Activated CD8-positive, alpha-beta memory T cell treated with anti-CD3 and anti-CD28 coated beads for 1 hour (primary cell): ENCODE measurements at places on chromosomes 1 and 21.

DNA sequence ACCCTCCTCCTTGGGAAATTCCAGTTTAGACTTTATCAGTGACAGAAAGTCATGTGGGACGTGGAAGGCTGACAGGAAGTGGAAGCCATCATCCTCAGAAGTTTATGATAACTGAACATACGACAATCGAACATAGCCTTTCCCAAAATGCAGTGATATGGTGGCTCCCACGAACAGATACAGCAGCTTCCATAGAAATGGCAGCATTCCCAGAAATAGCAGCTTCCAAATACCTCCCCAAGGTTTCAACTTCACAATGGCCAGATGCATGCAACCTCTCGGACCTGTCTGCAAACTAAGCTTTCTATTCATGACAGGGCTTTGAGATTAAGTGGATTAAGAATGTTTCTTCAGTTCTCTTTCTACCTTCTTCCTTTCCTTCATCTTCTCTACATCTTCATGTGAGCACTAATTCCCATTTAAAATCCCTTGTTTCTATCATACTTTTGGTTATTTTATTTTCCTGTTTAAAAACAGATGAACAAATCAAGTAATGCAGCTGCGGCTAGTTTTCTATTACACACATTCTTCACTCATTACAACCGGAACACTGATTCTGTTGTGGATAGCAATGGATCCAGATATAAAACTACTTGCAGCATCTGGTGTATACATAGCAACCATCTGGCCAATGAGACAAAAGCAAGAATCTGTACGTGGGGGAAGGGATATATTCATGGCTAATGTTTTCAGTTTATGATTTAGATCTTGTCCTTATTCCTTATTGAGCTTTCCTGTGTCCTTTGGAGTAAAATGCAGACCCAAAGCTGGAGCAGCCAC, 304.8 kb downstream of the BRINP3 start:
- DNase-seq, result no peak

GRCh38 chr1:178931858-178932551, 61.1 kb upstream of the ANGPTL1 start:
- DNase-seq, result no peak

DNA sequence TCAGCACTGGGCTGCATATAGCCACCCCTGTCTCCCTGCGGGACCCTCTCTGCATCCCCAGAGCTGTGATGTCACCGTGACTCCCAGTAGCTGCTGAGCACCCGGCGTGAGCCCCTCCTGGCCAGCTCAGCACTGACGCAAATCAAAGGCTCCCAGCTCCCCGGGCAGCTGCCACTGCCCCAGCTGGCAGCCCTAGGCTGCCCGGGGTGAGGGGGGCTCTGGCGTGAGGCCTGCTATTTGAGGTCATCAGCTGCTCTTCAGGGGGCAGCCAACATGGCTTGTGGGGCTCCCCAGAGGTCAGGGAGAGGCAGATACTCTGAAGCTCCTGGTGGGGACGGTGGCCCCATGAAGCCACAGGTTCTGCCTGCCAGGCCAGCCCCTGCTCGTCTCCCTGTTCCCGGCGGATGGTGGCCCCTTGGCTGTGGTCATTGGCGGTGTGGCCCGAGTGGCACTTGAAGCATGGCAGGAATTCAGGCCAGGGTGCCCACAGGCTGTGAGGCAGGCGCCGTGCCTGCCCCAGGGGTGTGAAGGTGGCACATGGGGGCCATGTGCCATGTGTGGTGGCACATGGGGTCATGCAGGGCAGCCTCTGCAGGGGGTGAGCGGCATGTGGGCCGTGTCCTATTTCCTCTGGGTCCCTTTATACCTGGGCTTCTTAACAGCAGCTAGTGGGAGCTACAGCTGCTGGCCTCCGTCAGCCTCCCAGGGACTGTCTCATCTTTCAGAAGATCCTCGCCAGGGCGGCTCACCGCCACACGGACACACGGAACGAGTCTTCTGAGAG, 85.4 kb downstream of the SIK1 start:
- DNase-seq, result no peak

DNA sequence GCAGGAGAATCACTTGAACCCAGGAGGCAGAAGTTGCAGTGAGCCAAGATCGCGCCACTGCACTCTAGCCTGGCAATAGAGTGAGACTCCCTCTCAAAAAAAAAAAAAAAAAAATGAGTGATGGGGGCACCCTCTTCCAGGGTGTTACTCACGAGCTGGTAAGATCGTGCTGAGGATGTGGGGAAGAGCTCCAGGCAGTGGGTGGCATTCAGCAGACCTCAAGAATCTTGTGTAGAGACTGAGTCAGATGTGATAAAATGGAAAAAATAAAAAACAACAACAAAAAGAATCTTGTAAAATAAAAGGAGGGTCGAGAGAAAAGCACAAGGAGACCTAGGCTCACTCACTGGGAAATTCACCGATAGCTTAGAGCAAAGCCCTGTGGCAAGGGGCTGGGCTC, 38.5 kb downstream of the EPHA2 start:
- no peak for DNase-seq

GRCh38 chr1:94903280-94904009, 23.5 kb downstream of the CNN3 start:
- no peak for DNase-seq

- DNase-seq, result no peak
Measured at GRCh38 chr1:20751462-20751990, 19.0 kb upstream of the SH2D5 start.

DNA sequence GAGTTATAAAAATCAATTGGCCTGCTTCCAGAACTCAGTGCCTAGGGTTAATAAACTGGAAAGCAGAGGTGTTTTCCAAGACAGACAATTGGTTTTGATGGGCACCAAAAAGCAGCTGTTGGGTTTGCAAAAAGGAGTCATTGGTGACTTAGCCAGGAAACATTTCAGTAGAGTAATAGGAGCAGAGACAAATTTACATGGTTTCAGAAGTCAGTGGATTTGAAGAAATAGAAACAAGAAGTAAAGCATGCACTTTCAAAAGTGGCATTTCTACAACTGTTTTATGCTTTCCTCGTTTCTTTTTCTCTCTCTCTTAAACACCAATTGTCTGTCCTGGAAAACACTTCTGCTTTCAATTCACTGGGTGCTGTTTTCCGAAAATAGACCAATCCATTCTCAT, 87.8 kb downstream of the GLUL start:
- no peak for DNase-seq

GRCh38 chr1:106699433-106699832, 357.0 kb upstream of the PRMT6 start:
- no peak for DNase-seq

GRCh38 chr1:109535481-109535880, 4.2 kb upstream of the GPR61 start:
- DNase-seq, result no peak

DNA sequence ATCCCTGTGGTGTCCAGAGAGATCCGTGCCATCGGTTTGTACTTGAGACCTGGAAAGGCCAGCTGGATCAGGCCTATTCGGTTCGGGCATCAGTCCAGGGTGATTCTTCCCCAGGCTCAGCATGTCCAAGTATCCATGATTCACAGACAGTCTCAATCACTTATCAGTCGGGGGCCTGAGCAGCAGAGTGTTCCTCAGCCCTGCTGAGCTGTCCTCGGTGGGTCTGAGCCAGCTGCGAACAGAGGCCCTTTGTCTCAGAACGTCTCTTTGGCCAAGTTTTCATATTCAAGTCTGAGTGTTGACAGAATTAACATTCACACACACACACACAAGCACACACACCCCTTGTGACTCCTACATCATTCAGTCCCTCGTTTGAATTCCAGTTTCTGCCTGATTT, 33.4 kb upstream of the OSBPL9 start:
- DNase-seq, result no peak

DNA sequence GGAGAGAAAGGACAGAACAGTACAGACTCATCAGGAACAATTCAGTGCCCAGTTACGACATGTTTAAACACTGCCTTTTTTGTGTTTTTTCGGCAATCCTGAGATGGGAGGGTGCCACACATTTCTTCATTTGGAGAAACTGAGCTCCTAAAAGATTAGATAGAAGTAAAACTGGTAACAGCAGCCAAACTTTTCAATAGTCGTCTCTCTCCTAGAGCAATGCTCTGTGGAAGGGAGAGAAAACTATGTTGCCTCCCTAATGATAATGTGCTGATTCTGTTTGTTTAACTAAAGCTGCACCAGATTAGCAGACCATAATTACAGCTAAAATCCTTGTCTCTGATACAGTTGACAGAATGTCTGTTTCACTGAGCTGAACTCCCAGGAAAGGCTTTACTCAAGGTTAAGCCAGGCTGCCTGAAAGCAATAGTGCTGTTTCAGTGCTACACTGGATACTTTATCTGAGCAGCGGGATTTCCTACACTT, 76.2 kb upstream of the CXADR start:
- DNase-seq, result no peak

- no peak for DNase-seq
Measured at GRCh38 chr1:30677471-30677870, 45.9 kb downstream of the MATN1 start.

DNA sequence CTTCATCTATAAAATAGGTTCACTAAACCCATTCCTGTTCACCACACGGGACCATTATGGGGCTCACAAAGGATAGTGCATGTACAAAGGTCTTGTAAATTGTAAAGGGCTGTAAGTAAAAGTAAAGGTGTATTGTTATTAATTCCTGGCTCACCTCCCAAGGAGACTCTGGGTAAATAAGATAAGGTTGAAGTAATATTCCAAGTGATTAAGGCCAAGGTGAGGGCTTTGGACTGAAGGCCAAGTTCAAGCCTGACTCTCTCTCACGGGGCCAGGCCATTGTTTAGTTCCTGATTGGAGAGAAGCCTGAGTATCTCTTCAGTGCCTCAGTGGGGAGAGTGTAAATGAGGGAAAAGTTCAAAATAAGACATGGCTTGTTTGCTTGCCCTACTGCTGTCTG, 19.5 kb upstream of the ZFYVE9 start:
- DNase-seq, result no peak

DNA sequence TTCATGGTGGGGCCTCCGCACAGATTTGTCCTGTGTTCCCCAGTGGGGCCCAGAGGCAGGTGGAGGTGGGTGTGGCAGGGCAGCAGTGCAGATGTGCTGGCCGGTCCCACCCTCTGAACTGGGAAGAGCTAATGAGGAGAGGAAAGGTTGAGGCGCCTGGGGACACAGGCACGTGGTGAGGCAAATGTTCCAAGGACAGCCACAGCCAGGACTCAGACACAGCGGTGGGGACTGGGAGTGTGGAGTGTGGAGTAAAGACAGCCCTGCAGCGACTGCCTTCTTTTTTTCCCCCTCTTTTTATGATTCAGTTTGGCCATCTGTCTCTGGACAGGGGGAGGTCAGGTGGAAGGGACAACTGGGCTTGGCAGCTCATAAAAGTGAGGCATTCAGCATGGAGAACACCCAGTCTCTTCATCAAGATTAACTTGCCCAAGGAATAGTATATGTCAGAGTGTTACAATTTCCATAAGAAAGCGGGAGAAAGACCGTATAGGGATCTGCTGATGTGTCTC, 104.2 kb upstream of the GCLM start:
- no peak for DNase-seq

- no peak for DNase-seq
Measured at GRCh38 chr1:41802532-41803501, 115.9 kb downstream of the HIVEP3 start.

GRCh38 chr21:44572959-44573583, 458 bp upstream of the KRTAP10-4 start:
- no peak for DNase-seq

- DNase-seq, result no peak
Measured at GRCh38 chr1:245270972-245271371, 116.2 kb downstream of the KIF26B start.

DNA sequence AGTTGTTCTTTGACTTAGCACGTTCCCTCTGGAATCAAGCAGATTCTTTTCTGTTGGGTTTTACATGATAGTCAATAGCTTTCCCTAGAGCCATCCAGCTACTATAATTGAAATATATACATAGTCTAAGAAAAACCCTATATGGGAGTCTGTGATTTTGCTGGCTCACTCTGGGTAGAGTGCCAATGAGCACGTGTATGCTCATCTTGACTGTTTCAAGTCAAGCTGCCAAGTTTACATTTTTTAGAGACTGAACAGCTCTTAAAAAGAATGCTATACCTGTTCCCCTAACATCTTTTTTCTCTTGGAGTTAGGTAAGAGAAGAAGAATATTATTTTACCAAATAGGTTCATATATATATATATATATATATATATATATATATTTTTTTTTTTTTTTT, 182.8 kb upstream of the NRIP1 start:
- no peak for DNase-seq

- no peak for DNase-seq
Measured at GRCh38 chr1:34155860-34156259, 9.2 kb downstream of the CSMD2 start.

GRCh38 chr1:186967656-186968394, 139.1 kb downstream of the PLA2G4A start:
- no peak for DNase-seq

DNA sequence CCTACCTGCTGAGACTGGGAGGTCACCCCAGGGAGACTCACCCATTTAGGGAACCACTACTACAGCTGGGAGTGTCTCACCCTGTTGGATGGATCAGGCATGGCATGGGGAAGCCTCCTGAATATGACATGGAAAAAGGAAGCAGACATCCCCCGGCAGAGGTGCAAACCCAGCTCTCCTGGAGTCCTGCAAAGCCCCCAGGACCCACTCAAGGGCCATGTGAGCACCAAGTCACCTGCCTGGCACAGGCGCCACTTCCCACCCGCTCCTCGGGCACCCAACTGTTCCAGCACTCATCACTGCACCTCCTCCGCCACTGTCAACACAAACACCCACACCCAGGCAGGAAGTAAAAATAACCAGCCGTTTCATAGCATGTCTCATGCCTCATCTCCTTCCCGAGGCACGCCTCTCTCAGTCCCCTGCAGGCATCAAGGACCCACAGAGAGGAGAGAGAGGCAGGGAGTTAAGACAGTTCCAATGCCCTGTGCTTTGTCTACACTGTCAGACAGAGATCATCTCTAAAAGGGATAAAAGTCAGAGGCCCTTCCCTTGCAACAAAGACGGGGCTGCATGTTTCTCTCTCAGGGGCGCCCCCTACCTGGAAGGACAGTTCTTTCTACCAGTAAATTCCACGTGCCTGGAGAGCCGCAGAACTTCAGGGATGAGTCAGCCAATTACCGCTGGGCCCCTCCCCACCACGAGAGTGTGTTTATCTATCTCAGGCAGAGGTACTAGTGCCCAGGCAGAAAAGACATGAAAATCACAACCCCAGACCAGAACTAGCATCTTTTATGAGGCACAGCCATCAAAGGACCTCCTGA, 150.1 kb upstream of the SOD1 start:
- peak; percentile 53 for DNase-seq

DNA sequence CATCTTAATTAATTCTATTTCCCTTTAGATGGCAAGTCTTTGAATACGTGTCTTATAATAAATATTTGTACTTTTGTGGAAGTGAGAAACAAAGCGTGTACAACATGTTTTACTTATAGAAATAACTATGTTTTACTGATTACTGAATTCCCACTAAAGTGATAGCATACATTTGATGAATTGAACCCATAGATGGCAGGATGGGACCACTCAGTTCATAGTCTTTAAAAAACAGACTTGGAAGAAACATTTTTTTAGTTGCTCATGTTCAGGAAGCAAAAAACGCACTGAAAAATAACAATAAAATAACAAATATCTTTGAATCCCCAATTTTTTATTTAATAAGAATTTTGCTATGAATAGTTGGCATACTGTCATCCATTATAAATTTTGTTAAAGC, 507.1 kb upstream of the ZRANB2 start:
- DNase-seq, result no peak

- no peak for DNase-seq
Measured at GRCh38 chr1:53956308-53957168, 10.4 kb downstream of the LRRC42 start.

GRCh38 chr1:45403298-45403697, 63.1 kb upstream of the MUTYH start:
- no peak for DNase-seq

- DNase-seq, result no peak
Measured at GRCh38 chr1:163664671-163665335, 343.0 kb downstream of the NUF2 start.
